ENCODE measurements at places on chromosomes 5 and 9. TPM values are rescaled to one million over a fixed set of nuclear protein-coding genes. Genes with fewer than 3 reads are reported as not detected.

TMEM215 gene
- not detected for total RNA-seq

SLC46A2 gene
- not detected for total RNA-seq

DNA sequence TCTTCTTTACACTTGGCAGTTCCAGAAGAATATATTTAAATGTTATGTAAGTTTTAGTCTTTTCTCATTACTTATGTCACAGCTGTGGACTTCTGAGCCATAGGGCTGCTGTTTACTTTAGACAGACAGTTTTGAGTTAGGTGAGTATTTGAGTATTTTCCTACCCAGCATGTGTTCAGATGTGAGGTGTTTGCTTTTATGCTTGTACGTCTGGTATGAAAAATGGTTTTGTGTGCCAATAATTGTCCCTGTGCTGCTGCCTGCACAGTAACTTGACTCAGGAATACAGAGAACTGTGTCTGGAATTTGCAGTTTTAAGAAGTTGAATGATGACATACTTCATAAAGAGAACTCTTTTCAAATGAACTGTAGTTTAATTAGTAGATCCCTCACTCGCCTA lies 20.8 kb downstream of the MEGF10 start:
- no peak for DNase-seq
- H3K4me1 ChIP-seq: peaks cover 4% of the 10 kb centered on the region
- no peaks in the 10 kb centered on the region for H3K36me3 ChIP-seq
- no peak overlapping the region for H3K27ac ChIP-seq

DNA sequence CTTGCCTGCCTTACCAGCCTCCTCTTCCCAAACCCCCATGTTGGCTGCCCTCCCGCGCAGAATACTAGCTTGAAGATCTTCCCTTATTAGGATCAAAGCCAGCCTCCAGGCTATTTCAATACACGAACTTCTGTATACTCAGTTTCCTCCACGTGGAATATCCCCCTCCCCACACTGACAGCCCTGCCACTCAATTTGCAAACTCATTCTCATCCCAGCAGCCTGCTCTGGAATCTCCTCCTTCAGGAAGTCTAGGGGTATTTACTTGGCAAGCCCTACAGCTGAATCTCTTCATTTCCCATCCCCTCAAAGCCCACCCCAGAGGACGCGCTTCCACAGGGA lies 157.0 kb upstream of the SMIM23 start:
- H3K36me3 ChIP-seq: no peaks in the 10 kb centered on the region
- H3K27ac ChIP-seq: no peak overlapping the region
- H3K27me3 ChIP-seq: peaks cover 2% of the 10 kb centered on the region

DNA sequence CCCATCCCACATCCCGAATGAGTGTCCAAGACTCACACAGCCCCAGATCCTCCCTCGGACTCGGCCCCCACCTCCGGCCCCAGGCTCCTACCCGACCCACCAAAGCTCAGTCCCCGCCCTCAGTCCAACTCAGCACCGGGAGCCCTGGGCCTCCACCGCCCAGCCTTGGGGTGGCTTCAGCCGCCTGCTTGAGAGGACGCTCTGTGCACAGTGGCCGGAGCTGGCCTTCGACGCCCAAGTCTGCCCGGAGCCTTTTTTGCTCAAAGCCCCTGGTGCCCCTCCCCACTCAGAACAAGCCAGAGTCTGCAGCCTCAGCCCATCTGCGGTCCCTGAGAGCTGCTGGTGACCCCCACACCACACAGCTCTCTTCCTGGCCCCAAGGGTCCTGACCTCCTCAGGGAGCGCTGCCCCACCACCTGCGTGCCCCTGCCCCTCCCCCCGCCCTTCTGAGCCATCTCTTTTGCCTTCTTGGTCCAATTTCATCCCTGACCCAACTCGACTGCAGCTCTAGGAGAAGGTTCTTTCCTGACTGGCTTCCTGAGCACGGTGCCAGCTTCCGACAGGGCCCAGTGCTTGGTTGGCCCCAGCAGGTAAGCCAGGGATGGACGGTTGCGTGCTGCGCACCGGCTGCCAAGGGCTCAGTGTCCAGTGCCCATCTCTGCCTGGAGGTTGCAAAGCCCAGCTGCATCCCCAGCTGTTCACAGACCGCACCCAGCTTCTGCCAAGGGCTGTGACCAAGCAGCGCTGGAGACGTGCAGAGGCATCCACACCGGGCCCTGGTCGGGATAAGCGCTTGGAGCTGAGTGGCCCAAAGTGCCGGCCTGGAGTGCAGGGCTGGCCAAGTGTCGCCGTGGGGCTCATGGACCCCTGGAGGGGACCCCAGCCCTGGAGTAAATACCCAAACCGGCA lies 27.7 kb upstream of the NSMF start:
- no peaks in the 10 kb centered on the region for H3K4me1 ChIP-seq
- H3K36me3 ChIP-seq: no peaks in the 10 kb centered on the region
- no peaks in the 10 kb centered on the region for H3K27me3 ChIP-seq
- H3K4me3 ChIP-seq: no peak overlapping the region
- H3K27ac ChIP-seq: no peak overlapping the region

DNA sequence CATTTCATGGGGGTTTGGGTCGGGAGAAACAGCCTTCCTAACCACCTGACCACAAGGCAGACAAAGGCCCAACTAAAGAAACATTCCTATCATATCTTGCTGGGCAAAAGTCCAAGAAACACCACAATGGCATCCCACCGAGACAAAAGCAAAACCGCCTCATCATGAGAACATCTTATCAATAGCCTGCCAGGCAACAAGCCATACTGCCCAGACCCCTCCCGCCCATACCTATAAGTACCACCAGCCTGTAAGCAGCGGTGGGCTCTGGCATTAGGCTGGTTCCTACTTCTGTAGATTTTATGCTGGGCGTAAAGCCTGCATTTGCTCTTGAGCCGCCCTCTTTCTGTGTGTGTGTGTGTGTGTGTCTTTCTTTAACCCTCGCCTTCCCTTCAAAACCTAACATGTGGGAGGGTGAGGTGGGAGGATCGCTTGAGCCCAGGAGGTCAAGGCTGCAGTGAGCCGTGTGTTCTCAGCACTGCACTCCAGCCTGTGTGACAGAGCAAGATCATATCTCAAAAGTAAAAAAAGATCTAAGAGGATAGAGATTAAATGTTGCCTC lies 56.9 kb downstream of the PDE6A start:
- H3K4me3 ChIP-seq: no peak overlapping the region
- peaks cover 2% of the 10 kb centered on the region for H3K27me3 ChIP-seq
- no peaks in the 10 kb centered on the region for H3K36me3 ChIP-seq
- H3K4me1 ChIP-seq: no peaks in the 10 kb centered on the region
- no peak overlapping the region for H3K27ac ChIP-seq

PCDHA11 gene
- total RNA-seq: not detected

TRPM6 gene
- total RNA-seq: not detected

- H3K4me3 ChIP-seq: no peak overlapping the region
- DNase-seq: no peak
- H3K27ac ChIP-seq: no peak overlapping the region
- no peaks in the 10 kb centered on the region for H3K27me3 ChIP-seq
- peaks cover 32% of the 10 kb centered on the region for H3K4me1 ChIP-seq
- peaks cover 39% of the 10 kb centered on the region for H3K36me3 ChIP-seq
Observed at GRCh38 chr5:68290260-68290674, 74.7 kb downstream of the PIK3R1 start.
